ENCODE measurements at places on chromosomes 16 and 17.

- no peak for DNase-seq
Measured at GRCh38 chr16:4372001-4372577, 441 bp downstream of the VASN start.

- DNase-seq, result no peak
Measured at GRCh38 chr17:76388966-76389888, 4.8 kb downstream of the SPHK1 start.

DNA sequence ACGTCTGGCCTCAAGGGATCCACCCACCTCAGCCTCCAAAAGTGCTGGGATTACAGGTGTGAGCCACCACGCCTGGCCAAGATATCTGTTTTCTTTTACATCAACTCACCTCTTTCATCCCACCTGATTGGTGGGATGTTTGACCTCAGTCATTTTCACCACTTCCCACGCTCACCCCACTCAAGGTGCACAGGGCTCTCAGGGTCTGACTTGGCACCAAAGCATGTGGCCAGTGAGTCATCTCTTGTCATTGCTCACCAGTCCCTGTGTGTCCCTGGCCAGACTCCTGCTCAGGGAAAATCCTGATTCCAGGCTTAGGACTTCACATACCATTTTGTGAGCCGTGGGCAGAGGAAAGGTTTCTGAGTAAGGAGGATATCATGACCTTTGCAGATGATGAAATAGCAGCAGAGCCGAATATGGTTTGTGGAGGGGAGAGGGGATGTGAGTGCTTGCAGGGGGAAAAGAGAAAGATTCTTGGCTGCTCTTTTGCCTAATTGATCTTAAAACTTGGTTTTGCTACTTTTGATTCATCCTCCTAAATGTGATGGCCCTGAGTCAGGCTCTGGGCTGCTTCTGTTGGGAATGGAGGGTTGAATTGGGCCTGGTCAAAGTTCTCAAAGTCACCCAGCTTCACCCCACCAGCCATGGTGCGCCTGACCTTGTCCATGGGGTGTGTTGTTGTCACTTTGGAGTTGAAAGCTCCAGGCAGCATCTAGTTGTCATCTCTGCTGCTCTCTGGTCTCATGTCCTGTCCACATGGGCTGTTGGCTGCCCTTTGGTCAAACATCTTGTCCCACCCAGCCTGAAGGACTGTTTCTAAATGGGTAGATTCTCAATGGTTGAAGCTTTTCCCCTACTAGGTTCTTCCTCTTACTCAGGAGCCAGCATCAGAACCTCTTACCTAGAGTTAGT is 6.0 kb upstream of the KCNH6 start:
- no peak for DNase-seq

DNA sequence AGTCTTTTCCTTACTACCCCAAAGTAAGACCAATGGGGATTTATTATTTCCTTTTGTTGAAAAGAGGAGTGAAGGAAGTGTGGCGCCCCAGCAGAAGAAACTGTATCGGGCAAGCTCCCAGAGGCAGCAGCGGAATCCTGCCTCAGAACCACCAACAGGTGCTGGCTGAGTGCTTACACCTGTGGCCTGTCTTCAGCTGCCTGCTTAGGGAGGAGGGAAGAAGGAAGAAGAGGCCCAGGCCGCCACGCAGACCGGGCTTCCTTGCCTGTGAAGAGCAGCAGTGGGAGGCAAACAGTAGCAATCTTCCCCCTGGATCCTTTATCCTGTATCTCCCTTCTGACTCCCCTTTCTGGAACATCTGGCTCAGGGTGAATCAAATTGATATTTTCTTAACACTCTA is 134.7 kb downstream of the AATF start:
- no peak for DNase-seq

GRCh38 chr17:63931981-63932561 is at the start of gene CD79B:
Gene CD79B, minus strand, starts transcription at chr17:63932331. Its CDS starts 70 bp downstream, at chr17:63932261.
- DNase-seq, result no peak

DNA sequence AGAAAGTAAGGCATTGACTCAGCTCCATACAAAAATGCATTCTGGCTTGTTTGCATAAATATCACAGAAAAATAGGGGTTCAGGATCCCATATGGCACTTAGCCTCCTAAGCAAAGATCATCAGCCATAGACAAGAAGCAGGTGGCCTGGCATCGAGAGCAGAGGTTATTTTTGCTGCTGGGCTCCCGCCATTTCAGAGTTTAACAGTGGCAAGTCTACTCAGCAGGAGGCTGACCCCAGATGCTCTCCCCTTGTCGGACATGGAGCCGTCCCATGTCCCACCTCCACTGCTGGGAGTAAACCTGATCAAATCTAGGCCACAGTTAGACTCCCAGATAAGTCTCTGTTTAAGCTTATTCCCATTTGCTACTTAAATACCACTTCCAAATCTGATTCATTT is 269.1 kb downstream of the FTO start:
- DNase-seq, result no peak

DNA sequence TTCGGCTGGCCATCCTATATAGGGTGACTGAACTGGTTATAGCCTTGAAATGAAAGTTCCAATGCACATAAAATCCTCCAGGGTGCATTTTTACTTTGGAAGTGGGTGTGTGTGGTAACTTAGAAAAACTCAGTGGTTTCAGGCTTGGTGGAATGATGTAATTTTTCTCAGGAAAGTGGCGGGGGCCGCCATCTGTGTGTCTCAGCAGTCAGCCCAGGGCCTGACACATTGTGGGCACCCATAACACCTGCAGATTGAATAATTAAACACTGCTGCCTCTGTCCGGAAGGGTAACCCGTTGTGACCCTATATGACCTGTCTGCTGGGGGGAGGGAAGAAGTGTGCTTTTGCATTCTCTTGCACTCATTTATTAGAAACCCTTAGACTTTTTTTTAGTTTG is 2.2 kb upstream of the PDP2 start:
- DNase-seq, result no peak

DNA sequence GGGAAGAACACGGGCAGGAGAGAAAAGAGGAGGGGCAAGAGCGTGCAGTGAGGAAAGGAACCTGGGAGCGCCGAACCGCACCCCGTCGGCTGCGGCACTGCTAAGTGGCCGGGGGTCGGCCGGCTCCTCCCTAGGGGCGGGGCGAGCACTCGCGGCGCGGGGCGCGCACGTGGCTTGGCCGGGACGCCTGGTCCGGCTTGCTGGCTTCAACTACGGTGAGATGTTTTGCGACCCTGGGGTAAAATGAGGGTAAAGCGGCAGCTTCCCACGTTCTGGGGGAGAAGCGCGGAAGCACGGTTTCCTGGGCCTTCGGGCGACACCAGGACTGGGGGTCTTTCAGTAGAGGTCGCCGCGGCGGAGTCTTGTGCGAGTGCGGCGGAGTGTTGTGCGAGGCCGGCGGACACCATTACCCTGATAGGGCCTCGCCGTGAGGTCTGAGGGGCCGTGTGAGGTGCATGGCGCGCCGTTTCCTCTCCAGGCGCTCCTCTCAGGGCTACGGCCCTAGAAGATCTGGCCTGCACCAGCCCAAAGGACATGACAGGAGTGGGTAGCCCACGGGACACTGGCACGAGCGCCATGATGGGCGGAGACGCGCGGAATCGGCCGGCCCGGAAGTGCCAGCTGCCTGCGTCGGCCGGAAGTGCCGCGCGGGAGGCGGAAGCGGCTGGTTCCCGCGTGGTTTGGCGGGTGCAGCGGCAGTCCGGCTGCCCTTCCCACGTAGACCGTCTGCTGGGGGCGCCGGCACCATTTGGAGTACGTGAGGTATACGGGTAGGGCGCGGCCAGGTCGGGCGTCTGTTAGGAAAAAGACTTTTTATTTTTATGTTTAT is at the start of the genes MYO19 and PIGW:
MYO19 (minus strand) TSS at position 29 of the 829 bp plus-strand sequence. CDS start 2,330 bp downstream, outside the sequence.
PIGW (plus strand) TSS at position 148 of the 829 bp plus-strand sequence. CDS start 2,115 bp downstream, outside the sequence.
- DNase-seq, result peak; percentile 83

DNA sequence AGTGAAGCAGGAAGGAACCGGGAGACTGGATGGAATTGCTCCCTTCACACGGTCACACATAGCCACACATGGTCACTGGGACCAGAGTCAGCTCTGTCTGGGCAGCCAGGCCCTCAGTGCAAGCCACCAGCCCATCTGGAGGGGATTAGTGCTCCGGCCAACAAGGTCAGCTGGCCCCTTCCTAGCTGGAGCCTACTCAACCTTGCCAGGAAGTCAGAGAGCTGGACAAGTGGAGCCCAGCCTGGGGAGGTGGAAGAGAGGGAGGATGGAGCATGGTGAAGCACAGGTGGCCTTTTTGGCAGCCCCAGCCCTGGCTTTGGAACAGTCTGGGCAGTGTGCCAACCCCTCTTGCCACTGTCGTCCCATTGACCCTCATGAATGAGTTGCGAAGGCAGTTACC is 3.7 kb upstream of the CACNA1G start:
- DNase-seq, result no peak

DNA sequence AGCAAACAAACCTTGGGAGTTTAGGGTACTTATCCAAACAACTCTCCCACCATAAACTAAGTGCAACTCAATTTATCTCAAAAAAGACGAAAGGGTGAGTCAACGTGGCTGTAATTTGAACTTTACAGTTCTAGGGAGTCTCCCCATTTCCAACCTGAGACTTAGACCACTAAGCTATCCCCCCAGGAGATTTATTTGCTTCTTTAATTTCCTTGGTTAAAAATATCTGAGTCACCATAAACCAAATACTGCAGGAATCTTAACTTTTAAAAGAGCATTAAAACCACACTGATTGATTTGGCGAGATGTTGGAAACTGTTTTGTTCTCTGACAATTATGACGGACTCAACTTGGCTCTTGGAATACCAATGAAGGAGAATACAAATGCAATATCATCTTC is 299.3 kb upstream of the SOX9 start:
- no peak for DNase-seq

- no peak for DNase-seq
Measured at GRCh38 chr16:49023050-49023449, 258.6 kb downstream of the CBLN1 start.

DNA sequence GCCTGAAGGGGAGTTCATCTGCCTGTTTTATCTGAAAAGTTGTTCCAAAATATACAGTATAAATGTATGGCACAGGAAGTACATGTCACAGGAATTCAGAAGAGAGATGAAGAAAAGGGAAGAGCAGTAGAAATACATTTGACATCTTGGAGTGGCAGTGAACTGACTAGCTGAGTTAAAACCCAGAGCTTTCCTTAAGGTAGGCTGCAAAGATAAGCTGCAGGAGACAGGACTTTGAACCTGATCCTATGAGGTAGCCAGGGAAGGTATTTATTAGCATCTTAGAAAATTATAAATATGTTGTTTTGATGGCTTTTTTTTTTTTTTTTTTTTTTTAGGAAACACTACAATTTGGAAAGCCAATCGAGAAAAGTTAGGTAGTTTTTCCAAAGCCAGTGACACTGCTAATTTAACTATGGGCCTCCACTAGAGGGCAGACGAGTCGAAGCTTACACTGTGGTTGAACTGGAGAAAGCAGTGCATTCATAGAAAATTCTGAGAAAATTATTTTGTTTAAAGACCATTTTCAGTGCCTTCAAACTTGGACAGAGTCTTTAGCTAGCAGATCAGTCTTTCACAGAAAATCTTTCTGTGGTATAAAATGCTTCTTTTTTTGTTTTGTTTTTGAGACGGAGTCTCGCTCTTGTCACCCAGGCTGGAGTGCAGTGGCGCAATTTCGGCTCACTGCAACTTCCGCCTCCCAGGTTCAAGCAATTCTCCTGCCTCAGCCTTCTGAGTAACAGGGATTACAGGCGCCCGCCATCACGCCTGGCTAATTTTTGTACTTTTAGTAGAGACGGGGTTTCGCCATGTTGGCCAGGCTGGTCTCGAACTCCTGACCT is 122.3 kb downstream of the SSH2 start:
- DNase-seq, result peak; percentile 23

DNA sequence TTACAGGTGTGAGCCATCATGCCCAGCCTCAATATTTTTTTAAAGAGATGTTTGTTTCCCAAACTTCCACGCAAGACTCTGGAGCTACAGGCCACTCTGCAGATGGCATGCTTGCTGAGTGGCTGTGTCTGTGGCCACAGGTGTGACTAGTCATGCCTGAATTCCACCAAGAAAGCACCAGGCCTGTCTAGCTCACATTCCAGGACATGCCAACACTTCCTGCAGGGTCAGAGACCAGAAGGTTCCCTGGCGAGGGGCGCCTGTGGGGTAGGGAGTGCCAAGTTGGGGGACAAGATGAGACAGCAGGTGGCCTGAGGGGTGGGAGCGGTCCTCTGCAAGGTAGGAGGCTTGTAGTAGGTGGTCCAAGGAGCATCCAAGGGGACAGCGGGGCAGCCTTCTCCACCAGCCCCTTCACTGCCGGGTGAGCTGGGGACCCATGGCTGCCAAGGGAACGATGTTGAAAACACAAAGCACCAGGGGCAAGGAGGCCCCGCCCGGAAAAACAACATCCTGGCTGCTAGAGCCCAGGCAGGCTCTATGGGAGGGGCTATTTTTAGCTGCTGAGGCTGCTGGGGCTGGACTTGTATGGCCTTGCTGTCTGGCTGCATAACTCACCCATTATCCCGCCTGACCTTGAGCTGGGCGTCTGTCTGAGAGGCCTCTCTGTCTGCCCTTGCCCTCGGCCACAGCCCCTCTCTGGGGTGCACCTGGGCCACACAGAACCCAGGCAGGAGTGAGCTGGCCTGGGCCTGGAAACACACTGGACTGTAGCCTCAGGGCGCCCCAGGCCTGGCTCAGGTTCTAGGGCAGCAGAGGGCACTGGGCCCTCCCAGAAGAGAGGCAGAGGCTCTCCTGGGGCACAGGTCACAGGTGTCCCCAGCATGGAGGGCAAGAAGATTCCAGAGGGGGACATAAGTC is 5.7 kb downstream of the TRIM47 start:
- DNase-seq, result no peak

- no peak for DNase-seq
Measured at GRCh38 chr17:50517011-50517410, 8.8 kb downstream of the MYCBPAP start.

DNA sequence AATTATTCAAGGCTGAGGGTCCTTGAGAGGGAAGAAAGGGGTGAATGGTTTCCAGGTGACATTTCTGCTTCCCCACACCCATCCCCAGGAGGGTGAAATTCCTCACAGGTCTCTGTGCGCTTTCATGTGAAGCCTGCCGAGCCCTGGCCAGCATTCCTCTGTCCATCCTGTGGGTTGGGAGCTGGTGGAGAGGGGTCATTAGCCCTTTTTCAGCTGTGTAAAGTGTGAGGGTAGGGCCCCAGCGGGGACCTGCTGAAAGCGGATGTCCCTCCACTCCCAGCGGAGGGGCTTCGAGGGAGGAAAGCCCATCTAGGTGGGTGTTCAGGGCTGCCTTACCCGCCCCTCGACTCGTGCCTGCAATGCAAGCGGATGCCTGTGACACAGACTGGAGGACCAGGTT is 53.3 kb upstream of the DLX4 start:
- DNase-seq, result no peak

DNA sequence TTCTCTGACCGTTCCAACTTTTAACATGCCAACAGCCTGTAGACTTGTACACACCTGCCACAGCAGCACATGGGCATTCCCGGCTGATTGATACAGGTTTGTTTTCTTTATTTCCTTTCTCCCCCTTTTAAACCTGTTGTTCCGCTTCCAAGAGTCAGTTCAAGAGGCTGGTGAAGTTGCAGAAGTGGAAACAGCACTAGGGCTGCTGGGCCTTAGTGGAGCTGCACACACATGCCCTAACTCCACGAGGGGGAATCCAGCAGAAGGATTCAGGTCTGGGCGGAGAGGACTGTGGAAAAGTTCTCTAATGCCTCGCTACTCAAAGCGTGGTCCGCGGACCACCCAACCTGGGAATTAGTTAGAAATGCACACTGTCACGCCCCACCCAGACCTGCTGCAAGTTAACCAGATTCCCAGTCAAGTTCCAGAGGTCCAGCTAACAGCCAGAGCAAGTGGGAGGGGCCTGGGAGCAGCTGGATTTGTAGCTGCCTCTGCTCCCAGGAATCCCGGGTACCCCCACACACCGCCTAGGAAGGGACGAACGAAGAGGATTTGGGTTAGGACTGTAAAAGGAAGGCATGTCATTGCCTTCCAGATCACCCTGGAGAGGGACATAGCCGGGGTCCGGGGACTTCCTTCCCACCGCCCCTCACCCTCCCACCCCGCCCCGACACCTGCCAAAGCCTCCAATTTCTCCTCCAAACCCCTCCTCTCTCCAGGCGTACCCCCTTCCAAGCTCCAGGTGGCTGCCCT is 542 bp downstream of the SLC39A11 start:
- DNase-seq, result no peak

Measured in stimulated activated CD8-positive, alpha-beta memory T cell treated with anti-CD3 and anti-CD28 coated beads, Interleukin-12 subunit alpha, Interleukin-12 subunit beta, amount 100 ng/mL, for 4 hours (primary cell).